ENCODE measurements at places on chromosomes 11 and 22. TPM values are rescaled to one million over a fixed set of nuclear protein-coding genes. Genes with fewer than 3 reads are reported as not detected.

Gene PTGDR2
- 3.7 TPM for total RNA-seq

Gene DBX1
- not detected for total RNA-seq

Gene RBMXL2
- not detected for total RNA-seq

Gene CCDC89
- total RNA-seq: 1.7 TPM

DNA sequence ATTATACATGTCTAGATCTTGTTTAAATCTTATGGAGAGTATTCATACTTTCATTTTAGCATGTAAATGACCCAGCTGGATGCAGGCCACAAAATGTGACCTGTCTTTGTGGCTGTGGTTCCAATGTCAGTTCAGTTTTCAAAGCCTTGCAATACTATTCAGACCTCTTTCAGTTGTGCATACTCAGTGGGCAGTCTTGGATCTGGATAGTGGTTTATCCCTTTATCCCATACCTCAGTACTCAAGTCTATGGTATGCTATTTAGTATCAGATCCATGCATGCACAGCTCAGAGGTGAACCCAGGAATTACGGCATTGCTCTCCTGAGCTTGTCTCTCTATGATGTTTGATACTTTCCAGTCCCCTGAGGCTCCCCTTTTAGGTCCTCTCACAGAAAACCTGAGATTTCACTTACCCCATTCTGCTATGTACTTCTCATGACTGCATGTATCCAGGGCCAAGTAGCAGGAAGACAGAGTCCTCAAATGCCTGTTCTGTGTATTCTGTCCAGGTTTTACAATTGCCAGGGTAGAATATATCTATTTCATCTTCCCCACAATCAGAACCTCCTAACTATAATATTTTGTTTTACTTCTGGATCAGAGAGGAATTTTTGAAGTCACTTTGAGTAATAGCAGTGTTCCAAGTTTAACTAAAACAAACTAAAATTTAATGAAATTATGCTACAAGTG lies 6.9 kb upstream of the P4HA3 start:
- no peaks in the 10 kb centered on the region for H3K27me3 ChIP-seq
- no peak overlapping the region for H3K4me3 ChIP-seq
- no peaks in the 10 kb centered on the region for H3K4me1 ChIP-seq
- H3K36me3 ChIP-seq: no peaks in the 10 kb centered on the region
- H3K27ac ChIP-seq: no peak overlapping the region

DNA sequence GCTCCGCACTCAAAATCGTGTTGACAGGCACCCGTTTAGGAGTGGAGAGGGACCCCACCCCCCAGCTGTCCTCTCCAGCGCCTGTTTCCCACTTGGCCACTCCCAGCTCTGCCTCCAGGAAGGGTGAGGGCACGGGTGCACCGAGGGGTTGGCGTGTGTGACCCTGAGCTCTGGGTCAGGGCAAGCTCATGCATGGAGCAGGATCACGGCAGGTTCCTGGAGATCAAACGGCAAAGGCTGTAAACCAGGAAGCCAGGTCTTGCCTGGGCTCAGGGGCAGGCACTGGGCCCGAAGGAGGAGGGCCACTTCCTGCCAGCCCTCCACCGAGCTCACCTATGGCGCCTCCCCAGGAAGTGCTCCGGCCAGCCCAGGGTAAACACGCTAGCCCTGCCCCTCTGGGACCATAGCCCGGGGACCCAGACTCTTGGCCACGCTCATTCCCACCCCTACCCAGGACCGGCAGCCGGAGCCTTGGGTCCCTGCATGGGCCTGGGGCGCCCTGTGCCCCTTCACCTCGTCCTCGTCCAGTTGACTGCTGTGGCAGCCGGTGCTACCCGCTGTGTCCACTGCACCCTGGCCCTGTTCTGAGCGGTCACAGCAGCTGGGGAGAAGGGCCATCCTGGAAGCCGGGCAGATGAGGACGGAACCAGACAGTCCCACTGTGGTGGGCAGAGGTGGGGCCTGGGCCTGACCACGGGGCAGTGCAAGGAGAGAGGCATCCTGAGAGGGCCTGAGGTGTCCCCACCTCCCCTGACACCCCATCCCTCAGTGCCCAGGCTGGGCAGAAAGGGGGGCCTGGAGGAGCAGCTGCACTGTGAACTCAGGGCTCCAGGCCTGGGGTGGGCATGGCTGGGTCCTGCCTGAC lies 1.0 kb upstream of the EPS8L2 start:
- H3K27me3 ChIP-seq: no peaks in the 10 kb centered on the region
- DNase-seq: peak; percentile 90
- H3K4me1 ChIP-seq: peaks cover 27% of the 10 kb centered on the region
- H3K36me3 ChIP-seq: no peaks in the 10 kb centered on the region

GRCh38 chr11:95912902-95913560 lies 10.9 kb downstream of the MTMR2 start:
- H3K27ac ChIP-seq: no peak overlapping the region
- no peaks in the 10 kb centered on the region for H3K4me1 ChIP-seq
- H3K4me3 ChIP-seq: no peak overlapping the region
- H3K27me3 ChIP-seq: no peaks in the 10 kb centered on the region
- no peak for DNase-seq

- no peaks in the 10 kb centered on the region for H3K27me3 ChIP-seq
- peak; percentile 32 for DNase-seq
- H3K36me3 ChIP-seq: no peaks in the 10 kb centered on the region
- peaks cover 11% of the 10 kb centered on the region for H3K4me1 ChIP-seq
- H3K4me3 ChIP-seq: no peak overlapping the region
Measured at GRCh38 chr22:27488456-27489177, 312.9 kb downstream of the MN1 start.

- no peaks in the 10 kb centered on the region for H3K36me3 ChIP-seq
- H3K27ac ChIP-seq: no peak overlapping the region
- DNase-seq: no peak
- H3K27me3 ChIP-seq: no peaks in the 10 kb centered on the region
- no peaks in the 10 kb centered on the region for H3K4me1 ChIP-seq
Measured at GRCh38 chr11:32960553-32961164, 55.0 kb upstream of the DEPDC7 start.
